Neural progenitor cell (in vitro differentiated cells): ENCODE measurements at places on chromosomes 16 and 17.

DNA sequence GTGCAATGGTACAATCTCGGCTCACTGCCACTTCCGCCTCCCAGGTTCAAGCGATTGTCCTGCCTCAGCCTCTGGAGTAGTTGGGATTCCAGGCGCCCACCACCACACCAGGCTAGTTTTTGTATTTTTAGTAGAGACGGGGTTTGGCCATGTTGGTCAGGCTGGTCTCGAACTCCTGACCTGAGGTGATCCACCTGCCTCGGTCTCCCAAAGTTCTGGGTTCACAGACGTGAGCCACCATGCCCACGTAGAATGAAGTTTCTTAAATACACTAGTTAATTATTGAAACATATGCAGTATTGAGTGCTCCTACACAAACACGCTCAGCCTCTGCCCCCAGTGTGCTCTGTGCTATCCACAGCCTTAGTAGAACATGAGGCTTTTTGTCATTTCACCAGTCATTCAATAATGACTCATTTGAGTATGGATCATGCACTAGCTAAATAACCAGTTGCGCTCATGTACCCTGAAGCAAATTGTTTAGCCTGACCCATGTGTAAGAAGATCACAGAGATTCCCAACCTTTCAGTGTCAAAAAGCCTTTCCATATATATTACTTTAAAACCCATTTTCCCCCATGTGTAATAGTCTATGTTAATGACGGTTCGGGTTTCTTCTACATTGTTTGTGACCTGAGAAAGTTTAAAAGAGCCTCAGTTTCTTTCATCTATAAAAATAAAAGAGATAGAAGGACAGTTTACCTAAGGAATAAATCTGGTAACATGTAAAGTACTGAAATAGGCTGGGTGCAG is 49.7 kb downstream of the TUBD1 start:
- DNase-seq, result no peak

- no peak for DNase-seq
Observed at GRCh38 chr16:3652373-3653195, 1.9 kb upstream of the DNASE1 start.

DNA sequence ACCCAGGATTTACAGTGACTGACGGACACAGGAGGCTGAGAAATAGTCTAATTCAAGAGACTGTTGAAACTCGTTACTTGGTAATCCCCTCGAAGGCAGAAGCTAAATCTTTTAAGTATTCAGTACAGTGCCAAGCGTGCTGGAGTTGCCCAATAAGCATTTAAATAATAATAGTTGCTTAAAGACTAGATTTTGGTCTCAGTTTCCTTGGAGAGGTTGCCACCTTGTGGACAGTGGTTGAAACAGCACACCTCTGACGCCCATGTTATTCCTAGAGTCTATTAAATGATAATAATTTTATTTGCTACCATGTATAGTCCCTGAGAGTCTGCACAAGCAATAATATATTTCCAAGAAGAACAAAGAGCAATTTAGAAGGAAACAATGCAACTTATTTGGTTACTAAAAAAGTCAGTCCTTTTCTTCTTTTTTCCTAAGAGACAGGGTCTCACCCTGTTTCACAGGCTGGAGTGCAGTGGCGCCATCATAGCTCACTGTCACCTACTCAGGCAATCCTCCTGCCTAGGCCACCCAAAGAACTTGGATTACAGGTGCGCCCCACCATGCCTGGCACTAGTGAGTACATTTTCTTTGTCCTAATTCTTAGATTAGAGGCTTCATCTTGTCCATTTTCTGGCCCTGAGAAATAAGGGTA is 138.0 kb upstream of the NUDT7 start:
- DNase-seq, result peak; percentile 70

GRCh38 chr16:73054813-73055482 is 7.0 kb upstream of the ZFHX3 start:
- DNase-seq, result no peak

DNA sequence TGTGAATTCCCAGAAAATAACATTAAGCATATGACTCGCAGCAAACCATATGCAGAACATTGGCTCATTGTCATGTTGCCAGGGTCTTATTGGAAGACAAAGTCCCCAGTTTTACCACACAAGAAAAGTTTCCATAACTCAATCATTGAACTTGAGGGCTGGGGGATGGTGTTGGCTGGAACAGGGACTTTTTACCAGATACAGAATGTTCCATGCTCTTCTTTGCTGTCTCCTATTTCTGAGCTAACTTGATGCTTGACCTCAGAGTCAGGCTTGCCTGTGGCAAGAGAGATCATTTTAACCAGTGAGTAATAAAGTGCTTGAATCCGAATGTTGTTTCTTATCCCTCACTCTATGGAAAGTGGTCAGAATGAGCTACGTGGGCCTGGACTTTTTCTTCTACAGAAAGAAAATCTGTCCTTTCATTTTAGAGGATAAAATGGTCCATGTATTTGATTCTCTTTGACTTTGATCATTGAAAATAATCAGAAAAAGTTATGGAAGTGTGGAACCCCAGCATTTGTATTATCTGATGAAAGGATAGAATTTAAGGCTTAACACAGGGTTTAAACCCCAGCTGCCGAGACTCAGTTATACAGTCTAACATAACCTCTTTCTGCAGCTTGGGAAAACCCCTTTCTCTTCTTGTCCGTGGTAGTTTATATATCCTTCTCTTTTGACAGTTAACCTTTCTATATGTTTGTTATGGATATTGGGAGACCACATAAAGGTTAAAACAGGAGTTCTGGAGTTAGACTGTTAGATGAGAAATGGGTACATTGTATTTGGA is 67.0 kb downstream of the TUBD1 start:
- DNase-seq, result no peak

- DNase-seq, result peak; percentile 58
Observed at GRCh38 chr17:39738568-39738901, 797 bp downstream of the GRB7 start.

GRCh38 chr17:73833775-73834488 is 189.7 kb upstream of the SDK2 start:
- DNase-seq, result no peak

- no peak for DNase-seq
Observed at GRCh38 chr17:16942141-16943031, 29.5 kb downstream of the TNFRSF13B start.

DNA sequence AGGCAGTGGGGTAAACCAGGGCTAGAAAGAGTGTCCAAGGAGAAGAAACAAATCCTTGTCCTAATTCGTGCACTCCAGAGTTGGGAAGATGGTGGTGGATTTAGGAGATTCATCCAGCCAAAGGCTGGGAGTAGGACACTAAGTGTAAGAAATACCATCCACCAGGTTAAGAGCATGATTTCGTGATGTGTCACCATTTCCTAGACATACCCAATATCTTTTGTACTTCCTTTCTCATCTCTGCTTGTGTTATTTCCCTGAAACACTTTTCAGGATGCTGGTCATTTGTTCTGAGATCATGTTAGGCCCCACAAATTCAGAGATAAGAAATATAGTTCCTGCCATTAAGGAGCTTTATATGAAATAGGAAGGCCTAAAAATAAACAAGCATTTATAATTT is 106.3 kb upstream of the HLF start:
- DNase-seq, result no peak

DNA sequence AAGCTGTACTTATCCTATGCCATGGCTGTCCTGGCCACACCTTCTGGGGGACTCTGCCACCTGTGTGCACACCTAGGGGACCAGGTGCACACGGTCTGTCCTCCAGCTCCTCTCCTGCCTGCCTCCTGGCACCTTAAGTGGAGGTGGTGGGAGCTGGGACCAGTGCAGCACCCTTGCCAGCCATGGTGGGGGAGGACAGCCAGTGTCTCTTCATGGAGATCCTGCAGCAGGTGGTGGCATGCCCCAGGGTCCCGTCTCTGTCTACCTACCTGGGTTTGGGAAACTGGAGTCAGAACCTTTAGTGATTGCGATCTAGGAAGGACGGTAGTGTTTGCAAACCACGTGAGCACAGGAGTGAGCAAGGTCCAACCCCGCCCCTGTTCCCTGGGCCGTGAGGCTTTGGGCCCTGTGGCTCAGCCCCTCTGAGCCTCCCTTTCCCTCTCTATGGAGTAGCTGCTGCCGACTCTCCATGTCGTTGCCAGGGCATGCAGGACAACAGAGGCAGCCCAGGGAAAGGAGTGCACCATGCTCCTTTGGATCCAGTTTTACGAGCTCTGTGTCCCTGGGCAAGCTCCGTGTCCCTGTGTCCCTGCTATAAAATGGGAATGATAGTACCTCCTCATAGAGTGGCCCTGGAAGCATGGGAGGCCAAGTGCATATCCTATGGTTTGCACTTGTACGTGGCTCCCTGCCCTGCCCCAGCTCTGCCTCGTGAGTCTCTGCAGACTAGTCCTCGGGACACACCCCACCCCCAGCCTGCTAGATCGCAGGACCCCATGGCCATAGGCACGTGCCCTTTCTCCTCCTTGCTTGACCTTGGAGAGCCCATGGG is 7.1 kb downstream of the ADGRG1 start:
- DNase-seq, result no peak

GRCh38 chr17:47305302-47305923 is 18.3 kb upstream of the EFCAB13 start:
- no peak for DNase-seq

DNA sequence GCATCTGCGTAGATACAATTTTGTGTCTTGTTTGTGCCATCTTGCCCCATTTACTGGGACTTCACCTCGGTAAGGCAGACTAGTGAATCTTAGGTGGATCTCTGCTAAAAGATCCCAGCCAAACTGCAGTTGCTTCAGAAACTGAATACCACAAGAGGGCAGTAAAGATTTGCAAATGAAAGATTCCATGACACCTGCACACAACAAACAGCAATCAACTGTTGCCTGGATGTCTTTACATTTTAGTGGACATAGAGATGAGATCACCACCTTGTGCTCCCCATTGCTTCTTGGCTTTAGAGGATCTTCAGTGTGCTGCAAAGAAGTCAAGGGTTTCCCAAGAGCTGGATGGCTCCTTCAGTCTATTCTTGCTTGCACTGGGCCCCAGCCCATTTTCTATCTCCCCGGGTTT is 119.2 kb upstream of the CACNG5 start:
- peak; percentile 82 for DNase-seq

DNA sequence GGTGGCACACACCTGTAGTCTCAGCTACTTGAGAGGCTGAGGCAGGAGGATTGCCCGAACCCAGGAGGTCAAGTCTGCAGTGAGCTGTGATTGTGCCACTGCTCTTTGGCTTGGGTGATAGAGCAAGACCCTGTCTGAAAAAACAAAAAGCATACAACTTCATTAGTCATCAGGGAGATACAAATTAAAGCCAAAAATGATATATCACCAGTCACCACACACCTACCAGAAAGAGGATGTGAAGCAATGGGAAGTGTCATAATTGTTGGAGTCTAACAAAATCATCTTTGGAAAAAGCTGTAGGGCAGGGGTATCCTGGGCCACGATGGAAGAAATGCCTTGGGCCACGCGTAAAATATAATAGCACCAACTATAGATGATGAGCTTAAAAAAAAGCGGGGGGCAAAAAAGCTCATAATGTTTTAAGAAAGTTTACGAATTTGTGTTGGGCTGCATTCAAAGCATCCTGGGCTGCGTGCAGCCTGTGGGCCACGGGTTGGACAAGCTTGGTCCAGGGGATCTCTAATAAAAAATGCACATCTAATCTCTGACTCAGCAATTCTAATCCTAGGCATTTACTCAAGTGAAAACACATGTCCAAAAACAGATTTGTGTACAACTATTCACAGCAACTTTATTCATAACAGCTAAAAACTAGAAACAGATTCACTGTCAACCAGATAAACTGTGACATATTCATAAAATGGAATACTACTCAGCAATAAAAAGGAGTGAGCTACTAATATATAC is 65.9 kb downstream of the HIC1 start:
- no peak for DNase-seq

- DNase-seq, result peak; percentile 41
Observed at GRCh38 chr16:1678500-1679098, 520 bp downstream of the JPT2 start.

DNA sequence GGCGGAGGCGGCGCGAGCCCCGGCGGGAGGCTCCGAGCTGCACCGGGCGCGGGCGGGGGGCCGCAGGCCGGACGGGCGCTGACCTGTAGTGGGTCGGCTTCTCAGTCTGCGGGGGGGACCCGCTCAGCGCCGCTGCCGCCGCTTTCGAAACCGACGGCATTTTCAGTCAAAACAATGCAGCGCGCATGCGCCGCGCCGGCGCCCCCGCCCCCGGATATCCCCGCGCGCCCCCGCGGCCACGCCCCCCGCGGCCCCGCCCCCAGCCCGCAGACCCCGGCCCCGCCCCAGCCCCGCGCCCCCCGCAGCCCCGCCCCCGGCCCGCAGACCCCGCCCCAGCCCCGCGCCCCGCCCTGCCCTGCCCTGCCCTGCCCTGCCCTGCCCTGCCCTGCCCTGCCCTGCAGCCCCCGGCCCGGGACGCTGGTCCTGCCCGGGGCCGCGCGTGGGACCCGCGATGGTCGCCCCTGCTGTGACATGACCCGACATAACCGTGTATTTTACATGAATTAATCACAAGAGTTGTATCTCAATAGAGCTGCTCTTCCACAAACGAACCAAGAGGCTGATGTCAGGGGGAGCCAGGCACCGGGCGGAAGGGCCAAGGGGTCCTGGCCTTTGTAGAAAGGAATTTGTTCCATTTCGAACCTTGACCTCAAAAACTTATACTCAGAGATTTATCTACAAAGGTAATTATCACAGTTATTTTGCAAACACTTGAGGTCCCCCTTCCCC is at the start of gene UNKL:
TSS of gene UNKL (minus strand) at position 173 of the 729 bp plus-strand sequence. CDS start at position 160, 13 bp downstream.
- peak; percentile 91 for DNase-seq
